Stimulated activated CD4-positive, alpha-beta T cell treated with anti-CD3 and anti-CD28 coated beads, Interleukin-1b, Interleukin-23, amount 100 ng/mL, for 4 hours (primary cell): ENCODE measurements at places on chromosomes 6 and 20.

DNA sequence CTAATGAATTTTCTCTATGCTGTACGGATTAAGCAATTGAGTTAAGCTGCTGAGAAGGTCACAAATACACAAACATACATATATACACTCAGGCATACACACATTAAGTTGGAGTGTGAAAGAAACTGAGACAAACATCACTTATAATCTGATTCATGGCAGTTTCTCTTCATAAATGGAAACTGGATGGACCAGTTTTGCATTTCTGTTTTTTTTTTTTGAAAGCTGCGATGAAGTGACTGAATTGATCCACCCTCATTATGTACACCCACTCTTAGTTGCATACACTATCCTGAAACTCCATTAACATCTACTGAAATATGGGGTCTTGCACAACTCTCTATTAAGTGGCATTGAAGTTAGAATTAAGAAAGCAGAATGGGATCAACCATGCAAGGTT lies 32.9 kb upstream of the TENT5A start:
- DNase-seq: no peak

GRCh38 chr20:24633521-24633920 lies 164.1 kb downstream of the SYNDIG1 start:
- DNase-seq: no peak

DNA sequence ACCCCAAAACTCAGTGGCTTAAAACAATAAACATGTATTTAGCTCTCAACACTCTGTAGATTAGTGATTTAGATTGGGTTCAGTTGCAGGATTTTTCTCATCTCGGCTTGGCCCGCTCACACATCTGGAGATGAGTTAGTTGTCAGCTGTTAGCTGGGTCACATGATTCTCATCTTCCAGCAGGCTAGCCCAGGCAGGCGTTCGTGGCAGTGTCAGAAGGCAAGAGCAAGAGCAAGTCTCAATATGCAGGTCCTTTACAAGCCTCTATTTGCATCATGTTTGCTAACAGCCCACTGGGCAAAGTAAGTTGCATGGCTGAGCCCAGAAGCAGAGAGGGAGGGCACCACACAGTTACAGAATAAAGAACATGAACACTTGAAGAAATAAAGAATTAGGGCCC lies 83.6 kb upstream of the MYLIP start:
- no peak for DNase-seq

DNA sequence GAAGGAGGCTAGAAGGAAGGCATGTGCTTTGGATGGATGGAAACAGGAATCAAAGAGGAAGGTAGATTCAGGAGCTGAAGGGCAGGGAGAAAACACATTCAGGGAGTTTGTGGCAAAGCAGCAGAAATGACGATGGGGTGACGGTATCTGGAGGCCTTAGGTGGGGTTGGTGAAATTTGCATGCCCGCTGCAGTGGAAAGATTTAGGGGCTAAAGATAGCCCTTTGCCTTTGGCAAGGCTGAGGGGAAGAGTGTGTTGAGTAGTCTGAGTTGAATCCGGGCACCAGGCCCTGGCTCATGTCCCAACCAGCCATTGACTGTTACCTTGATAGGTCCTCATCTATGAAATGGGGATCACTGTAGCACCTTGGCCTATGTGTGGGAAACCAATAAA lies 1.3 kb downstream of the GZF1 start:
- no peak for DNase-seq

- DNase-seq: no peak
These were observed 214.6 kb downstream of the SMOC2 start for GRCh38 chr6:168655462-168656152.

GRCh38 chr6:117540670-117541069 lies 58.2 kb downstream of the DCBLD1 start:
- no peak for DNase-seq

- no peak for DNase-seq
These were observed 3.2 kb downstream of the TNFRSF6B start for GRCh38 chr20:63699466-63700198.

DNA sequence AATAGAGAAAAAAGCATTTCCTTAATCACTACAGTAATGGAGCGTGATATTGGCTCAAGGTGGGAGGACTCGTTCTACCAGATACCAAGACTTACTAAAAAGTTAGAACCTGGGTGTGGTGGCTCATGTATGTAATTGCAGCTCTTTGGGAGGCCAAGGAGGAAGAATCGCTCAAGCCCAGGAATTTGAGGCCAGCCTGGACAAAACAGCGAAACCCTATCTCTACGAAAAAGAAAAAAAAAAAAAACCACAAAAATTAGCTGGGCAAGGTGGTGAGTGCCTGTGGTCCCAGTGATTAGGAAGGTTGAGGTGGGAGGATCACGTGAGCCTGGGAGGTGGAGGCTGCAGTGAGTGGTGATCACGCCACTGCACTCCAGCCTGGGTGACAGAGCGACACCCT lies 24.0 kb upstream of the ATRN start:
- no peak for DNase-seq

GRCh38 chr6:34094474-34095135 lies 51.3 kb downstream of the GRM4 start:
- DNase-seq: no peak

GRCh38 chr20:4550740-4551139 lies 171.0 kb upstream of the PRND start:
- DNase-seq: no peak

GRCh38 chr20:20450521-20450920 lies 82.6 kb downstream of the INSM1 start:
- DNase-seq: no peak

- no peak for DNase-seq
These were observed 2.5 kb upstream of the FKBP5 start for GRCh38 chr6:35691027-35691824.

DNA sequence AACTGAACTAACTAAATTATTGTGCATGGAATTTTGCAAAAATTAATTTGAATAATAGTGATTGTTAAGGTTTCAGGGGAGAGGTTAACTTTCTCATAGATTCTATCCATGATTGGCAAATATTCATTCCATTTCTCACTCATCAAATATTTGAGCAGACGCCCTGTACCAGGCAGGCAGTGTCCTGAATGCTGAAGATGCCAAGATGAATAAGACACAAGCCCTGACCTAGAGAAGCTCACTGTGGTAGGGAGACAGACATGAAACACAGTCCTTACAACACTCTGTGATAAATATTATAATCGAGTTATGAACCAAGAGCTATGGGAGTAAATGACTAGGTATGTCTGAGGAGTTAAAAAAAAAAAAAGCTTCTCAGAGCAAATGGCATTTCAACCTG lies 18.4 kb upstream of the ID4 start:
- DNase-seq: no peak

DNA sequence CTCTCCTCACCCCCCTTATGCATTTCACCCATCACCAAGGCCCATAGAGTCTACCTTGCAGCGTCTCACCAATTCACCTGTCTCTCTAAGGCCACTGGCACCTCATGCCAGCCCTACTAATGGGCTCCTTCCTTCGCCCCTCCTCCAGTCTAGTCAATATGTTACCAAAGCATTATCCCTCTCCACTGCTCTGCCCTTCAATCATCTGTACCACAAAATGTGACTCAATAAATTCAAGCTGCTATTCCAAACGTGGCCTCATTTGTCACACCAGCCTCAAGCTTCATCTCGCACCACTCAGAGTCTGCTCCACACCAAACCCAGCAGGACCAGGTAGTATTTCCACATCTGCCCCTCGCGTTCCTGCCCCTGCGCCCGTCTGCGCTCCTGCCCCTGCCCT lies 21.8 kb upstream of the RPS6KA2 start:
- DNase-seq: no peak

GRCh38 chr20:63006540-63007359 lies at the start of gene BHLHE23:
BHLHE23 (minus strand) TSS chr20:63006964; CDS start chr20:63006774, 190 bp downstream.
- DNase-seq: no peak

DNA sequence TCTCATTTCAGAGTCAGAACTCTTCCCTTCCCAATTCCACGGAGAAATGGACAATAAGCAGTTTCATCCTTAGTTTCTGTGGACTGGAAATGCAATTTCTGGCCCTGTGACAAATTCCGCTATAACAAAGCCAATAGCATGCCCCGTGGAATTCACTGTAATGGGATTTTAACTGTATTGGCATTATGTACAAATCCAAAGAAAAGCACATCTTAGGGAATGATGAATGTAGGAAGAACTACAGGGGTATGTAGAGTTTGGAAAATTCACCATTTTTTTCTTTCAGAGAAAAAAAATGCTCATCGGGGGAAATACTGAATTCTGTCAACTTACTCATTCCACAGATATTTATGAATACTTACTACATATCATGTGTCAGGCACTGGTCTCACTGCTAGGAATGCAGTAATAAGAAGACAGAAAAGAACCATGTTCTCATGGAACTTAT lies 43.5 kb downstream of the KIF6 start:
- DNase-seq: no peak

DNA sequence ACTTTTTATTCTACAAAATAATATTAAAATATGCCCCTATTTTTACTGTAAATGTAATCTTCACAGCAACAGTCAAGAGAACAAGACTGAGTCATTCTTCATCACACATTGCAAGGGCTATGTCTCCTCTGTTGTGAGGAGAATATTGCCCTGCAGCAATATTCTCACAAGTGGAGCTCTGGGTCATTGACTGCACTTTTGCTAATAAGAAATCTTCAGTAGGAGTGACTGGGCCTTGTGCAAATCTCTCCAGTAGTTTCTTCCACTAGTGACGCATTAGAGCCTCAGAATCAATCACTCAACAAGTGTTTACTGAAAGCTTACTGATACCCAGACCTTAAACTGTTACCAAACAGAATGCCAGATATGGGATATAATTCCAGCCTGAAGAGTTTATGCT lies 49.1 kb downstream of the LAMA2 start:
- DNase-seq: no peak

- no peak for DNase-seq
These were observed 121.9 kb downstream of the MTHFD1L start for GRCh38 chr6:150987371-150987828.

DNA sequence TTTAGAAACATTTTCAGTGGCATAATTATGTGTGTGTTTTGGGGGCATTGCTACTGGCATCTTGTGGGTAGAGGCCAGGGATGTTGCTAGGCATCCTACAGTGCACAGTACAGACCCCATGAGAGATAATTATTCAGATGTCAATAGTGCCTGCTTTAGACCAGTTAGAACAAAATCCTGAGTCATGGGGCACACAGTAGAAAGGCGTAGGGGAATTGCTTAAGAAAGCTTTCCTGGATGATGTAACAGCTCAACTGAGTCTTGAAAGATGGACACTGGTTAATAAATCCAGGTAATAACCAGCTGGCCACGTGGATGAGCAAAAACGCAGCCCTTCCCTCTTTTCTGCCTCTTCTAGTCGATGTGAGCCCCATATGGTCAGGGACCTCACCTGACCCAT lies 51.1 kb downstream of the KCNB1 start:
- DNase-seq: no peak

GRCh38 chr6:37788259-37788658 lies 31.3 kb upstream of the ZFAND3 start:
- no peak for DNase-seq

- no peak for DNase-seq
These were observed 7.5 kb upstream of the GLP1R start for GRCh38 chr6:39041072-39041471.

DNA sequence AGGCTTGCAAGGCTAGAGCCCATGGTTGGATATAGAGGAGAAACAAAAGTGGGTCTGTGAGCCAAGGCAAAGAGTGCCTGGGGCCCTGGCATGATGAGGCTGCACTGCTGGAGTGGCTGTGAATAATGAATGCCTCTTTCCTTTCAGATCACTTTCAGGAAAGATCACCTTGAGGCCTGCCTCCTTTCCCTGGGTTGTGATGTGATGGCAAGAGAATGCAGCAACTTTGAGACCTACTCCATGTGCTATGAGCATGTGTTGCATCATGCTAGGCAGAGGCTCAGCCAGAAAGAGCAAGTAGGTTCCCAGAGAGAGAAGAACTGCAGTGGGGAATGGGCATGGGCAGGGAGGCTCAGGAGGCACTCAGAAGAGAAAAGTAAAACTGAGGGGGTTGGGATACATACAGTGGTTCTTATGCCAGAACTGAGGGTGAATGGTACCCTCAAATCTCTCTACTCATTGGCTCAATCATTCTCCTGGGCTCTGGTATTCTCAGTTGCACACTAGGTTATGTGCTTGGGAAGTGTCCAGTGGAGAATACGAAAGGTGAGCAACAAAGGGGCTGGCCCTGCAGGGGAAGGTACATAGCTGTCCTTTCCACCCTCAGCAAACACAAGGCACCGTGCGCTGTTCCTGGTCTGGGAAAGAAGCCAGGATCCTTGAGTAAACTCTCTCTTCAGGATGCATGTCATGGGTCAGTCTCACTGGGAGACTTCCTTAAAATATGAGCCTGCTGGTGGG lies 45.9 kb downstream of the CD164 start:
- no peak for DNase-seq

DNA sequence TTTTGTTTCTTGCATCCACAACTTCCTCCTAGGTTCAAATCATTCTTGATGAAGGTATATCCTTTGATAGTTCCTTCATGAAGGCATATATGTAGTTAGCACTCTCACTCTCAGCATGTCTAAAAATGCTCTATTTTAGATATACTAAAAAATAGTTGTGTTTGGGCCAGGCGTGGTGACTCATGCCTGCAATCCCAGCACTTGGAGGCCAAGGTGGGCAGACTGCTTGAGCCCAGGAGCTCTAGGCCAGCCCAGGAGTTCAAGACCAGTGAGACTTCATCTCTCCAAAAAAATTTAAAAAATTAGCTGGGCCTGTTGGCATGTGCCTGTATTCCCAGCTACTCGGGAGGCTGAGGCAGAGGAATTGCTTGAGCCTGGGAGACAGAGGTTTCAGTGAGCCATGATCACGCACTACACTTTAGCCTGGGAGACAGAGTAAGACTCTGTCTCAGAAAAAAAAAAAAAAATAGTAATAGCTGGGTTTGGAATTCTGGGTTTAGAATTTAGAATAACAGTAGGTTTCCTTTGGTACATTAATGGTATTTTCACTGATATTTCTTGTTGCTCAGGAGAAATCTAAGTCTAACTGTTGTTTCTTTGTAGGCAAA lies 7.0 kb downstream of the SERAC1 start:
- no peak for DNase-seq

DNA sequence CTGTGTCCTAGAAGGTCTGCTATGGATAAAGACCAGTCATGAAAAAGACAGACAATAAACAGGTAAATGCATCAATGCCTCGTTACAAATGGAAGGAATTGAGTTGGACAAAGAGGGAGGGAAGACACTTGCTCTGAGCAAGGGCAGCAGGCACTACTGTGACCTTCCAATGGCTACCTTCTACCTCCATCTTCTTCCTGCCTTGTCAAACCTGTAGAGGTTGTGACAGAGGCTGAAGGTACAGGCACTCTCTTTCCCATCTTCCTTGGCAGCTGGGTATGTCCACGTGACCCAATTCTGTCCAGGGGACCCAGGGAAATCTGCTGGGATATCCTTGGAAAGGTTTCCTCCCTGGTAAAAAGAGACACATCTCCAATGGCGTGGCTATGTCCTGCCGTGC lies 274.8 kb downstream of the TFAP2C start:
- no peak for DNase-seq

GRCh38 chr6:158868122-158868480 lies 48.9 kb upstream of the EZR start:
- DNase-seq: no peak

DNA sequence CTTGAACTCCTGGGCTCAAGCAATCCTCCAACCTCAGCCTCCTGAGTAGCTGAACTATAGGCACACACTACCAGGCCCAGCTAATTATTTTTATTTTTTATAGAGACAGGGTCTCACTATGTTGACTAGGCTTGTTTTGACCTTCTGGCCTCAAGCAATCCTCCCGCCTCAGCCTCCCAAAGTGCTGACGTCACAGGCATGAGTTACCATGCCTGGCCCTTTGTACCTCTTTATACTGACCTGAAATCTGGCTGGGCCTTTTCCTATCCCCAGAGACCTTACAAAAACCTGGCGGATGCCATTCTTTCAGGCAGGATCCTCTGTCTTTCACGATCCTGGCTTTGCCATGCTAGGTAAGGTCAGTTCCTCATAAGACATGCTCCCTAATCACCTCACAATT lies 11.5 kb downstream of the WFDC3 start:
- no peak for DNase-seq
